Stimulated activated CD4-positive, alpha-beta T cell treated with anti-CD3 and anti-CD28 coated beads, Interleukin-1b, Interleukin-23, amount 100 ng/mL, for 24 hours (primary cell): ENCODE measurements at places on chromosomes 6 and 20.
A peak's percentile ranks its signal among the peaks of the same experiment; 100 is the strongest.

GRCh38 chr20:62737271-62737811 lies 28.7 kb downstream of the NTSR1 start:
- no peak for DNase-seq

GRCh38 chr6:54856129-54856528 lies 9.6 kb downstream of the FAM83B start:
- DNase-seq = no peak

DNA sequence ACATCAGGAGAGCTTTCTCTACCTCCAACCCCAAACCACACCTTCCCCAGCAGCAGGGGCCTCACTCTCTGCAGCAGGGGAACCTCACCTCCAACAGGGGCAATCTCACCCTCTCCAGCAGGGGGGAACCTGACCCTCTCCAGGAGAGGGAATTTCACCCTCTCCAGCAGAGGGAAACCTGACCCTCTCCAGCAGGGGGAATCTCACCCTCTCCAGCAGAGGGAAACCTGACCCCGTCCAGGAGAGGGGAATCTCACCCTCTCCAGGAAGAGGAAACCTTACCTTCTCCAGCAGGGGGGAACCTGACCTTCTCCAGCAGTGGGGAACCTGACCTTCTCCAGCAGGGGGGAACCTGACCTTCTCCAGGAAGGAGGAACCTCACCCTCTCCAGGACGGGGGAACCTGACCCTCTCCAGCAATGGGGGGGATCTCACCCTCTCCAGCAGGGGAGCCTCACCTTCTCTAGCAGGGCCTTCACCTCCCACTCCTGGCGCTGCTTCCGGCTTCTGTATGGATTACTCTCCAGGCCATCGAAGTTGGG lies 3.1 kb downstream of the B3GALT4 start:
- DNase-seq = no peak

- peak; percentile 99 for DNase-seq
Measured at GRCh38 chr6:30556066-30556905, at the start of gene GNL1. GNL1 (minus strand) TSS chr6:30556489; CDS start chr6:30556203, 286 bp downstream.

DNA sequence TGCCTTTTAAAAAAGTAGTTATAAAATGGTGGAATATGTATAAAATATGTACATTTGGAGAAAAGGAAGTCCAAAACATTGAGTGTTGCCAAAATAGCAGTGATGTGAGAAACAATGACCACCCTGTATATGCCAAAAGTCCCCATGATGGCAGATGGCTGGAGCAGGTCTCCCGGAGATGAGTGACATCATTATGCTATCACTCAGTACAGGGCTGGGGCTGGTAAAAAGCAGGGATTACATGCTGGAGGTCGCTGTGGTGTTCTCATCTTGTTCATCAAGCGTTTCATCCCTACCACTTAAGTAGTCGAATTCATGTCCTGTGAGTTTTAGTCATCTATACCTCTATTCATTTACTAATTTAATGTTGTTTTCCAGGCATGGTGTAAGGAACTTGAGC lies 315.3 kb upstream of the SLC35B3 start:
- DNase-seq = no peak

GRCh38 chr6:151679081-151679480 lies 128.4 kb upstream of the ESR1 start:
- DNase-seq = peak; percentile 21

- DNase-seq = no peak
Measured at GRCh38 chr20:56245761-56246160, 2.8 kb upstream of the MC3R start.

GRCh38 chr6:83592770-83593394 lies 80.5 kb downstream of the PRSS35 start:
- DNase-seq = no peak

- no peak for DNase-seq
Measured at GRCh38 chr6:161365633-161366032, 91.8 kb upstream of the AGPAT4 start.

DNA sequence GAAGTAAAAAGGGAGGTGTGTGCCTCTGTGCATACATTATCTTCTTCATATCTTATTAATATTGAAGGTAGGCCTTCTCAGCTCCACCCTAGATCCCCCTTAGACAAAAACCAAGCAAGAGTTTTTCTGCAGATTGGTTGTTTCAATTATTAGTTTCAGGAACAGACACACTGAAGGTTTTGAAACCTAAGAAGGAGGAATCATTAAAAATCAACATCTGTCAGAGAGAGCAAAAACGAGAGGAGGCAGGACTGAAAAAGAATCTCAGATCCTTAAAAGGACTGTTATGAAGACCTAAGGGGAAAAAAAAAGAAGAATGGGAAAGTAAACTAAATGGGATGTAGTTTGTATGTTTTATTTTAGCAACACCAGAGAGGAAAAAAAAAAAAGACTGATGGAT lies 560.8 kb upstream of the JAG1 start:
- no peak for DNase-seq

GRCh38 chr20:6866741-6867140 lies 99.3 kb downstream of the BMP2 start:
- DNase-seq = no peak

DNA sequence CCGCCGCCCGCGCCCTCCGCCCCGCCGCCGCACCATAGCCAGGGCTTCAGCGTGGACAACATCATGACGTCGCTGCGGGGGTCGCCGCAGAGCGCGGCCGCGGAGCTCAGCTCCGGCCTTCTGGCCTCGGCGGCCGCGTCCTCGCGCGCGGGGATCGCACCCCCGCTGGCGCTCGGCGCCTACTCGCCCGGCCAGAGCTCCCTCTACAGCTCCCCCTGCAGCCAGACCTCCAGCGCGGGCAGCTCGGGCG lies 1.5 kb downstream of the FOXC1 start:
- no peak for DNase-seq

DNA sequence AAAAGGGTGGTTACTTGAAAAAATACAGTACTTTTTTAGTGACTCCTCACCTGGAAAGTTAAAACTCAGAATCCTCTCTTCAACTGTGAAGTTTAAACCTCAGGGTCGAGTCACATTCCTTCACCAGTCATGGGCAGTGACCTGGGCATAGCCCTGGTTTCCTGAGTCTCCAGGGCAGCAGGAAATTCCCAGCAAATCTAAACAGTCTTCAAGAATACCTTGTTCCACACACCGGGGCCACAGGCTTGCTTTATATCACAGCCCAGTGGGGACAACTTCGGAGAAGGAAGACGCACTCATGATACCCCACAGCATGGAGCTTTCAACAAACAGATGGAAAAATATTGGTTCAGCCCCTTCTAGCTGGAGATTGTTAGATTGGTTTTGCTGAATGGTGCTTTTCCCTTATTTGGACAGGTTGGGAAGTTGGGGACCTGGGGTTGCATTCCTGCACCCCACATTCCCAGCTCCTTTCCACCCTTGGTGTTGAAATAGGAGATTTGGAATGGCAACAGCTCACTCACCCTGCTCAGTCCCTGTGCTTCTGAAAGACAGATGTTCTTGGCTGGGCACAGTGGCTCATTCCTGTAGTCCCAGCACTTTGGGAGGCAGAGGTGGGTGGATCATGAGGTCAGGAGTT lies 113.0 kb upstream of the TMEM170B start:
- DNase-seq = no peak

DNA sequence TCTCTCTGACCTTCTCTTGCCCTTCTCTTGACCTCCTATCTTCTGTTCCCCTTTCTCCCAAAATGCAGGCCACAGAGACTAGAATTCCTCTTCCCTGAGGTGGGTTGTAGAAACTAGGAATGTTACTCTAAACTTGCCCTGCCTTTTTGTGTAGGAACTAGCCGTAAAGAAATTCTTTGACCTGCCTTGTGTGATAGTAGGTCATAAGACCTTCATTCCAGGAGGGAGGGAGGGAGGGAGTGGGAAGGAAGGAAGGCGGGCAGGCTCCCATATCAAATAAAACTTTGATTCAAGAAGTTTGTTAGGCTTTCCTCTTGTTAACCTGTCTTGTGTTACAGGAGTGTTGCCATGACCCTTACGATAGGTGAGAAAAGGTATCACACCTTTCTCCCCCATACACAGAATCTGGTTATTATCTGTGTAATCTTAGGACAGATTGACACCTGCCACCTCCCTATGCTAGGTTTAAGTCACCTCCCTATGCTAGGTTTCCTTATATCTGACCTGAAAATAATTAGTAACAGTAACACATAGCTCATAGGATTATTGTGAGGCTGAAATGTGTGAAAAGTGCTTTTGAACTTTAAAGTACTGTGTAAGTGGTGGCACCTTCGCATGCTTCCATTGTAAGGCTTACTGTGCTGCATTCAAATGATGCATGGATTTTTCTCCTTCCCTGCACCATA lies 32.6 kb upstream of the FUCA2 start:
- no peak for DNase-seq

DNA sequence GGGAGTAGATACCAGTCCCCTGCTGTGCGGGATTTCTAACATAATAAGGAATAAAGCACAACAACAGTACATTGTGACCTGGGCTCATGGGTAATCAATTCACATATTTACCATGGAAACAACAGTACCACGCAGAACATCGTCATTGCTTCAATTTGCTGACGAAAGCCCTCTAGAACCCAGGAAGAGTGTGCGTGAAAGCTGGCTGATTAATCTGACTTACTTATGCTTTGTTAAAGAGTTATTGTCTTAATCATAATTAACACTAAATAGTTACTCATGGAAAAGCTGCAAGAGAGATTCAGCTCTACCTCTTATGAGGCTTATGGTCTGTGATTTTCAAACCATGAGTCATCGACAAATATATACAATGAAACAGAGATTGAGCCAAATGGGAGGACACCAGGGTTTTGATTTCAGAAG lies 644.3 kb upstream of the AGPAT4 start:
- DNase-seq = no peak

GRCh38 chr6:11920566-11920965 lies 91.5 kb upstream of the HIVEP1 start:
- no peak for DNase-seq

DNA sequence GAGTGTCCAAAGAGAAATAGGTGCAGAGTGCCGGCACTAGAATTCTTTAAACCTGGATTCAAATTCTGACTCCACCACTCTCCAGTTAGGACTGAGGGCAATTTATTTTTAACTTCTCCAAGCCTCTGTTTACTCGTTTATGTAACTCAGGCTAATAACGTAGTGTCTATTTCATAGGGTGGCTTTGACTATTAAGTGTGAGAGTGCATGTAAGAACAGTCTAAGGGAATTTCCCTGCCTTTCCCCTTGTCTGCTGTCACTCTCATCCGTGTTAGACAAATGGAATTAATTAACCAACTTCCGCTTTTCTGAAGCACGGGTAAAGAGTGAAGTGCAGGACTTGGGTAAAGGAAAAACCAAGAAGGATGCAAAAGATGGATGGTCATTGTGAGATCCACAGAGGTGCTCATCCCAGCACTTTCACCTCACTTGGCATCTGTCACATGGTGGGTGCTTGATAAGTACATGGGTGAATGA lies 4.1 kb upstream of the ZKSCAN8 start:
- no peak for DNase-seq

- no peak for DNase-seq
Measured at GRCh38 chr6:147820520-147820919, 312.0 kb downstream of the SAMD5 start.

GRCh38 chr20:49979030-49979832 lies 3.5 kb upstream of the SNAI1 start:
- peak; percentile 58 for DNase-seq

GRCh38 chr6:131015630-131016263 lies 47.3 kb downstream of the EPB41L2 start:
- DNase-seq = no peak

- no peak for DNase-seq
Measured at GRCh38 chr6:144289006-144289405, 3.9 kb downstream of the UTRN start.

GRCh38 chr6:72650081-72650745 lies 28.3 kb downstream of the KCNQ5 start:
- DNase-seq = no peak

DNA sequence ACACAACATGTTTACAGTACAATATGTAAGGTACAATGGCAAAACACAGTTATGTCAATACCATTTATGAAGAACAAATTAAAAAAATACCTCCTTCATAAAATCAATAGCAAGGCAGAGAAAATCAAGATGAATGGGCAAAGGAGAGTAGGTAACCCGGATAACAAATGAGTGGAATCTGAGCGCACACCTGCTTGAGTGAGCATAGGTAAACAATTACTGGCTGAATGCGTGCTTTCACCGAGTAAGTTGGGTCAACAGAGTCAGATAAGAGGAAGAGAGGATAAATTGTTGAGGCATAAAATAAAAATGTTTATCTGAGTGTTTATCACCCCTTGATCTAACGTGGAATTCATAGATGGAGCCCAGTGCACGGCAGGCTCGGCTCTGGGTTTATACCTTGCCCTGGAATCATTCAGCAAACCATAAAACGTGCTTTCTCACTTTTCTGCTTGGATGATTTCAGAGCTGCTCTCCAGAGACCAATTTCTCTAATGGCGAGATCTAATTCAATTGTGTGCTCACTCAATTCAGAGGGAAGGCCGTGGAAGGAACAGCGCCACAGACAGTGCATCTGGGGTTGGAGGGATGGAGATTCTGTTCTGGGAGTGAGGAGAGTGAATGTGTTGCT lies 224.8 kb upstream of the MAP3K7 start:
- no peak for DNase-seq

DNA sequence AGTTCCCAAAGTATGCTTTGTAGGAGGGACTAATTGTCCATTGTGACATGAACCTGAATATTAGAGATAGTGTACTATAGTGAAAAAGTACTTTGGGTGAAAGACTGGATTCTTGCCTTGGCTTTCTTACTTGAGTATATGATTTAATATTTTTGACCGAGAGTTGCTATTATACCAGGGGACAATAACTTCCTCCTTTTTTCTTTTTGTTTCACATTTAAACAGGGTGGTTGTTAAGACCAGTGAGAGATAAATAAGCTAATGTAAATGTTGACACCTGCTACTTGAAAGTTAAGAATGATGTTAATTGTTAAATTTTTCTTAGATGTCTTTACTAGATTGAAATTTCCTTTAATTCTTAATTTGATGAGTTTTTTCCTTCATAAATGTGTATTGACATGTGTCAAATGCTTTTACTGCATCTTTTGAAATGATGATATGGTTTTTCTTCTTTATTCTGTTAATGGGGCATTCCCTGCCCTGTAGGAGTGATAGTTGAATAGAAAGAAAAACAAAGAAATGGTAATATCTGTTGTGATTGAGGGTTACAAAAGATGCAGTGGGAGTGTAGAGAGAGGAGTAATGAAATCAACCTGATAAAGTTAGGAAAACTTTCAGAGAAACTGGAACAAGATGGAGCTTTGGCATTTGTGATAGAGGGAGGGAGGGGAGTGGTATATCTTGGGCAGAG lies 48.4 kb downstream of the ZFAND3 start:
- DNase-seq = no peak
